ENCODE measurements at places on chromosomes 6 and 20.

DNA sequence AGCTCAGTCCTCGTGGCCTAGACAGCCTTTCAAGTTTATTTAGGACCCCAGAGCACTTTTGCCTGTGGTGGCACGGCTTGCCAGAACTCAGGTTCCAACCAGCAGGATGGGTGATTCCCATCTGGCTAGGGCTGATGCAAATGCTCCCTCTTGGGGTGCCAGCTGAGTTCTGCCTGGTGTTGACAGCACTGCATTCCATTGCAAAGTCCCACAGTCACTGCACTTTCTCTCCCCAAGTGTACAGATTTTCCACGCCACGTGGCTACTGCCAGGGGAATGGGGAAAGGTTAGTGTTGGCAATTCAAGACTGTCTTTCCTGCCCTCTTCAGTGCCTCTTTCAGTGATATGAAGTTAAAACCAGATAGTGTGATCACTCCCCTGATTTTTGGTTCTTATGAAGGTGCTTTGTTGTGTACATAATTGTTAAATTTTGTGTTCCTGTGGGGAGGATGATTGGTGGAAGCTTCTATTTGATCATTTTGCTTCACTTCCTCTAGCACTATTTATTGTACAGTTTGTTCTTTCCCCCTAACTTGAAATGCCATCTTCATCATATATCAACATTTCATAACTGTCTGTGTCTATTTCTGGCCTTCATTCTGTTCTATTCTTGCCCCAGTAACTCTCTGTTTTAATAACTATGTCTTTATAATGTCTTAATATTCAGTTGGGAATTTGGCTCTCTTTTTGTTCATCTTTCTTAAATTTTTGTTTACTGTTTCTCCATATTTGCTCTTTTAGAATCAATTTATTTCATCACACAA is 86.2 kb downstream of the CFAP61 start:
- no peak for DNase-seq

DNA sequence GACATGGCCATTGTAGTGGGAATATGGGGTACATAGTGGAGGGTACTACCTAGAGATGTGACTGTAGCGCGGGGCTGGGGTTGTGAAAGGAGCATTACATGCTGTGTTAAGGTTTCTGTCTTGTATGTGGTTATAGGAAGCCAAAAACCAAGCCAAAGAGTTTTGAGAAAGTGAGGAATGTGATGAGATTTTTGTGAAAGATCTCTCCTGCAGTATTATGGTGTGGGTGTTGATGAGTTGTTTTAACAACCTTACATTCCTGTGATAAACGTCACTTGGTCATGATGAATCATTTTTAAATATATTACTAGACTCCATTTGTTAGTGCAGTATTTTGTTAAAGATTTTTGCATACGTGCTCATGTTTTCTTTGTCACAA is 48.9 kb downstream of the ZFAND3 start:
- DNase-seq: no peak

- DNase-seq: no peak
Observed at GRCh38 chr20:3082306-3082951, 2.1 kb downstream of the AVP start.

- no peak for DNase-seq
Observed at GRCh38 chr6:1972962-1973361, 272.4 kb downstream of the GMDS start.

DNA sequence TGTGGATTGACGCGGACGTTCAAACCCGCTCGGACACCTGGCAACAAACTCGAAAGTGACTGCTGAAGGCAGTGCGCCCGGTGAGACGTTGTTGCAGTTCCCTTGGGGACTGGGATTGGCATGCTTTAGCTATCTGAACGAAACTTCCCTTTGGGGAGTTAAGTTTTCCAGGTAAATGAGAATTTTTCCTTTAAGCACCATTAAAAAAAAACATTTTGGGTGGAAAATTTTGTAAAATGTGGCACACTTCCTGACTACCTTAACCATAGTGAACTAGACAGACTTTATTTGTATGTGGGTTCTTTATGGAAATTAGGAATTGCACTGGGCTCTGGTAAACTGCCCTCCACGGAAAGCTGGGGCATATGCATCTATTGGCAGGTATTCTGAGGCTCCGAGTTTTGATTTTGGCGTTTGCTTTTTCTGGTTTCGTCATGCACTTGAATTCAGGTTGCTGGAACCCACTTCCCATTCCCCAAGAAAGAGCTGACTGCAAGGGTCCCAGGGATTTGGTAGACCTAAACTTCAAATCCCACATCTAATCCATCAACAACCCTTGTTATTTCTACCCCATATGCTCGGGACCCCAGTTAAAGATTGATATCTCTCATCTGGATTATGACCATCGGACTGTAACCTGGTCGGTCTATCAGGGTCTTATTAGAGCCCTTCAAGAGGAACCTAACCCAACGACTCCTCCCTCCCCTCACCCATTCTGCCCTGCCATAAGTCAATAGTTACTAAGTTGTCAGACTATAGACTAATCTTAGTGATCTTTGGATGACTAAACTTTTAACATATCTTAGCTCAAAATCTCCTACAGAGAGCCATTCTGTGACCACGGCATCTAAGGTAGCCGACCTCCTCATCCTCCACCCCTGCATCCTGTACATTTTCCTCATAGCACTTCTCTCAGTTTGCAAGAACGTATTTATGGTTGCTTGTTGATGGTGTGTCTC is 800 bp upstream of the DYNLT1 start:
- DNase-seq: no peak

DNA sequence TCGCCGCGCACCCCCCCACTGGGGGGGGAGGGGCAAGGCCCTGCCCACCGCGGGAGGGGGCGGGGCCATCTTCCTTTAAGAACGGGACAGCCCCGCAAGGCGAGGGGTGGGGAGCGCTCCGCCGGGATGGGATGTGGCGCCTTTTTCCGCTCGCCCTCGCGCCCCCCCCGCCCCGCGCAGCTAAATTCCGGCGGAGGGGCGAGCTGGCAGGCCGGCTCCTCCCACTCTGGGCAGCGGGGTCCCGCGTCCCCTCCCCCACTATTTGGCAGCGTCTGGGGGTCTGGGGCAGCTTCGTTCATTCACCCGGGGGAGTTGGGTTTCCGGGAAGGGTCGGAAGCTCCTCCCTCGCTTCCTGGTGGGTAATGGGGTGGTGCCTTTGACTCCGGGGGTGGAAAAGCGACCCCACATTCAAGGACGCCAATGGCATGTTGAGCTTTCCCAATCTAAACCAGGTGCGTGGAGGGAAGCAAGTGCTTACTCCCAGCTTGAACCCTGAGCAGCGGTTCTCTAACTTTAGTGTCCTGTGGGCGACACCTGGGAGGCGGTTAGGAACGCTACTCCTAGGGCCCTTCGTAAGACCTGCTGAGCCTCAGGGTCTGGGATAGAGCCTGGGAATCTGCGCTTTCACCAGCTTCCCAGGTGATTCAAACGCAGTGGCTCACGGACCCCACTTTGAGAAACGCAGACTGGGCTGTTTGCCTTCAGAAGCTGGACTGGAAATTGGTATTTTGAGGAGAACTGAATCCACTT is 927 bp downstream of the ASXL1 start:
- peak; percentile 29 for DNase-seq

DNA sequence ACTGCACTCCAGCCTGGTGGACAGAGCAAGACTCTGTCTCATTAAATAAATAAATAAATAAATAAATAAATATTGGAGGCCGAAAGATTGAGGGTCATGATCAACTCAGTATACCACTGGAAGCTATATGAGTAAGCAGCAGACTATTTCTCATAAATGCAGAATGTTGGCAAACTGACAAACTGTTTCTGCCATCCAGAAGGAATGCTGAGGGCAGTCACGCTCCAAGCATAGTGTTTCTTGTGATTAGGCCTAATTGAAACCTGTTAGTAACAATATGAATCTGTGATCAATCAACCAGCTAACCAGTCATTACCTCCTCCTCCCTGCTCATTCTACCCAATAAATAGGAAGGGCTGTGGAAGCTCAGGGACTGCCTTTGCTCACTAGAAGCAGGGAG is 15.2 kb upstream of the KCNK15 start:
- no peak for DNase-seq

DNA sequence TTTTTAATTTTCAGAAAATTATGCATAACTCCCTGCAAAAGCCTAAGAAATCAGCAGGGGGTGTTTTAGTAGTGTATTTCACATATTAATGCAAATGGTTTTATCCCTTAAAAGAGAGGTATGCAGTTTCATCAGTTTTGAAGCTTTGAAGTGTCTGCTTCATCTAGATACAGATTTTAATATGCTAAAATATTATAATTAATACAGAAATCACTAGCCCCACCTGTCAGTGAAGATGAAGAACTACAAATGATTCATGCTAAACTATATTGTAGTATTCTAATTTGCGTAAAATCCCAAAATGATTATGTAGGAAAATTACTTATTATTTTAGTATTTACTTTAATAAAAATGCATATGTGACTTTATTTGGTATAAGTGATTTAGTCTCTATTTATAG is 2.9 kb upstream of the TFB1M start:
- DNase-seq: no peak

GRCh38 chr6:17169291-17169690 is 67.4 kb downstream of the STMND1 start:
- no peak for DNase-seq

- no peak for DNase-seq
Observed at GRCh38 chr20:41563087-41563486, 55.1 kb downstream of the CHD6 start.

GRCh38 chr20:31711179-31712111 is 11.2 kb downstream of the BCL2L1 start:
- DNase-seq: no peak

GRCh38 chr20:13455713-13456112 is 183.0 kb downstream of the TASP1 start:
- no peak for DNase-seq

DNA sequence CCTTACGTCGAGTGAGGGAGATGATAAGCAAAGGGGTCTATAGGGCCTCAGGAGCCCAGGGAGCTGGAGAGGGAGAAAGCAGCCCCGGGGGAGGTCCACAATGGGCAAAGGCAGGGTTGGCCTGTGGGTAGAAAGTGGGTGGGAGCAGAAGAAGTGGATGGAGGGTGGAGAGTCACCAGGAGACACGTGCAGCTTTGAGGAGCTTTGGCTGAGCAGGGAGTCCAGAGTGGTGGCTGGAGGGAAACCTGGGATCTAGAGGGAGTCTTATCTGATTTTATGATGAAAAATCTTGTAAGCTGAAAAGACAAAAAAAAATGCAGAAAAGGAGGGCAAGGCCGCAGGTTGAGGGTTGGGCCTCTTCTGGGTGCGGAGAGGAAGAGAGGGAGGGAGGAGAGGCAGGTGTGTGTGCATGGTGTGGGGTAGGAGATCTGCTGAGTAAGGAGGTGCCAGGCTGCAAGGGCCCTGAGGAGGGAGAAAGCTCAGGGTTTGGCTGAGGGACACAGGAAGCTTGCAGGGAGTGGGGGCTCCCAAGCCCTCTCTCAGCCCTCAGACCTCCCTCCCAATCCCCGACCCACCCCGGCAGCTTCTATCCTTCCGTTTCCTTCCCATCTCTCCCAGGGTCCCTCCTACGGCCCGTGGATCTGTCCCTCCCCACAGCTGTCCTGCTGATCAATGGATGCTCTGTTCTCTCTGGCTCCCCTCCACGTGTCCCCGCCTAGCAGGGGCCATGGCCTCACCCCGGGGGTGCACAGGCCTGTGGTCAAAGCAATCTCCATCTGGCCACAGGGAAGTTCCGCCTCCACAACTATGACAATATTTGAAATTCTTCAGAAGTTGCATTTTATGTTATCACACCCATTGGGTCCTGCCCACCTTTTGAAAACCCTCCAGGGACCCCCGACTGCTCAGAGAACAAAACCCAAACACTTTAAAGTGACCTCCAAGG is 17.1 kb upstream of the BPI start:
- DNase-seq: no peak

DNA sequence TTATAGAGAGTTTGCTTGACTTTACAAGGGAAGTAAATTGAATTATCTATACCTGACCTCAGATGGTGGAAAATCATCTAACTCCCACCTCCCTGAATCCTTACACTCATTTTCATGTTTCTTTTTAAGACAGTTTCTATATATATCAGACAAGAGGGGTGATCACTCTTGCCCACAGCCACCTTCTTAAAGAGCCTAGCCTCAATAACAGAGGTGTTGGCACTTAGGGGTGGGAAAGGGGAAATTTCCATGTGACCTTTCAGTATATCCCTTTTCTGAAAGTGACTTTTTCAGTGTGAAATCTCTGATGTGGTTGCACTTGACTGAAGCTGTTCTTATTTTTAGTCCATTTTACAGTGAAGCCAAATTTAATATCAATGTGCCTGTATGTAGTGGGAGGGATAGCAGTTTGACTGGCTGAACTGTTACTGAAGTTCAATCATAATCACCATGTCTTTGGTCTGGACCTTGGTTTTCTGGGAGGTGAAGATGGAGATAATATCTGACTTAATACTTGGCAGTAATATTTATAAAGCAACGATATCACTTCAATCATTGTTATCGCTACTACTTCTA is 141.3 kb downstream of the MAP3K7 start:
- DNase-seq: no peak

GRCh38 chr6:36838896-36839748 is at the start of gene CPNE5:
CPNE5 (minus strand) TSS chr6:36839444; CDS start chr6:36839377, 67 bp downstream.
- DNase-seq: no peak

GRCh38 chr20:54429364-54429763 is 46.0 kb upstream of the DOK5 start:
- no peak for DNase-seq

- no peak for DNase-seq
Observed at GRCh38 chr6:10547809-10548208, 26.7 kb downstream of the GCNT2 start.

DNA sequence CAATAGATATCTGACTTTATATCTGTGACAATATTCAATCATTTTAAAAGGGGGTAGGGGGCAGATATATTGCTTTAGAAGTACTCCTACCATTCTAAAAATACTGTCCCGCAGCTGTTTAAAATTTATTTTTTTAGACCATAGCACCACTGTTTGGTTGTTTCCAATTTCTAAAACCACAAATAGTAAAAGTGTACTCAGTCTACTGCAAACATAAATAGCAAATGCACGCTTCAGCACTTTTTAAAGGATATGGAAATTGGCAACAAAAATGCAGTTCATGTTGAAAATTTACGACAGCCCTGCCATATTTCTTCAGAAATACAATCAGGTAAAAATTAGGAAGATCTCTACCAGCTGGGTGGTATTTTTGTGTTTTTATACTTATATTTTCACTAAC is 132.0 kb upstream of the RUNX2 start:
- DNase-seq: no peak

- DNase-seq: no peak
Observed at GRCh38 chr20:40073535-40074111, 615.4 kb downstream of the MAFB start.

DNA sequence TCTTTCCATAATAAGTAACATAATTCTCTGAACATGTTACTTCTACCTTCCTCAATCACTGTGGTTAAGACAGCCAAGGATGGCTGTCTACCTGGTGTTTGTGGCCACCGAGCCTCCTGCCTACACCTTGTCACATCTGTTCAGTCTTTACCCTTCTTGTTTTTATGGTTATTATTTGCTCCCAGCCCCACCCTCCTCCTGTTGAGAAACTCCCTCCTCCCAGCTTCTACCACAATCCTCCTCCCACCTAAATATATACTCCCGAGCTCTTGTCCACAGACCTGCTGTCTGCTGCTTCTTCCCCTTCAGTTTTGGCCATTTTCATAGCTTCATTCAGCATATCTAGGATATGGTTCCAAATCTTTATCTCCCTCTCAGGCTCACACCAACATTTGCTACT is 35.7 kb upstream of the GABRR1 start:
- DNase-seq: no peak

- DNase-seq: no peak
Observed at GRCh38 chr6:156852858-156853216, 75.7 kb downstream of the ARID1B start.
